ENCODE measurements at places on chromosomes 12 and 14. TPM values are rescaled to one million over a fixed set of nuclear protein-coding genes. Genes with fewer than 3 reads are reported as not detected.

RTL1 gene
- total RNA-seq: not detected

KCNH5 gene
- total RNA-seq: not detected

AMHR2 gene
- total RNA-seq: not detected

ERP27 gene
- total RNA-seq: 0.35 TPM
